Mesangial cell (primary cell): ENCODE measurements at places on chromosomes 1 and 21. TPM values are rescaled to one million over a fixed set of nuclear protein-coding genes. Genes with fewer than 3 reads are reported as not detected.

Gene LCE1C
- total RNA-seq, result not detected in 2 replicates

Gene UMODL1
- total RNA-seq, result not detected in 2 replicates

Gene FCRL5
- total RNA-seq, result not detected in 2 replicates

Gene REN
- total RNA-seq, result 0.13 TPM in 1 of 2 replicates, not detected in the other

Gene ACTL8
- total RNA-seq, result not detected in 2 replicates

Gene S100A7A
- total RNA-seq, result not detected in 2 replicates

Gene TMEM82
- not detected in 2 replicates for total RNA-seq

Gene ADCY10
- under 0.01 TPM in 1 of 2 replicates, not detected in the other for total RNA-seq

Gene TFF2
- total RNA-seq, result not detected in 2 replicates

Gene MTARC1
- 4.2 and 5.2 TPM in 2 replicates for total RNA-seq

Gene CRYAA
- not detected in 2 replicates for total RNA-seq

Gene MROH7
- total RNA-seq, result 0.13 TPM in 1 of 2 replicates, not detected in the other

Gene CAPN8
- under 0.01 TPM in 1 of 2 replicates, not detected in the other for total RNA-seq

Gene LEFTY2
- 0.13 TPM in 1 of 2 replicates, not detected in the other for total RNA-seq

Gene ESRRG
- 0.33 and 1.4 TPM in 2 replicates for total RNA-seq

Gene TSTD1
- 43.5 and 103 TPM in 2 replicates for total RNA-seq

Gene CD5L
- not detected in 2 replicates for total RNA-seq

Gene LRRC53
- total RNA-seq, result not detected in 2 replicates

Gene CFAP57
- total RNA-seq, result 0.25 TPM in 1 of 2 replicates, not detected in the other

Gene INTS11
- 114 and 130 TPM in 2 replicates for total RNA-seq

Gene KIF14
- total RNA-seq, result 0.63 and 13.9 TPM in 2 replicates

Gene S100A3
- 5.8 and 42.2 TPM in 2 replicates for total RNA-seq

Gene C1QB
- not detected in 2 replicates for total RNA-seq

Gene DIO1
- total RNA-seq, result not detected in 2 replicates

Gene GNG4
- 0.51 and 1.1 TPM in 2 replicates for total RNA-seq

Gene TNNI3K
- under 0.01 and 1.1 TPM in 2 replicates for total RNA-seq

Gene KRTAP12-1
- total RNA-seq, result not detected in 2 replicates

Gene SNX7
- total RNA-seq, result 17.4 and 23.8 TPM in 2 replicates

Gene ANGPTL3
- not detected in 2 replicates for total RNA-seq
